Spleen (tissue), 13 donors: ENCODE measurements at places on chromosomes 3 and 15. TPM values are rescaled to one million over a fixed set of nuclear protein-coding genes. Genes with fewer than 3 reads are reported as not detected.

Gene RTP1
- total RNA-seq = not detected

- no peak for DNase-seq
- H3K4me1 ChIP-seq = no peaks in the 10 kb centered on the region
- no peaks in the 10 kb centered on the region for H3K36me3 ChIP-seq
- H3K27me3 ChIP-seq = no peaks in the 10 kb centered on the region
- no peak overlapping the region for H3K27ac ChIP-seq
Observed at GRCh38 chr3:20747741-20748140, 561.7 kb upstream of the SGO1 start.

DNA sequence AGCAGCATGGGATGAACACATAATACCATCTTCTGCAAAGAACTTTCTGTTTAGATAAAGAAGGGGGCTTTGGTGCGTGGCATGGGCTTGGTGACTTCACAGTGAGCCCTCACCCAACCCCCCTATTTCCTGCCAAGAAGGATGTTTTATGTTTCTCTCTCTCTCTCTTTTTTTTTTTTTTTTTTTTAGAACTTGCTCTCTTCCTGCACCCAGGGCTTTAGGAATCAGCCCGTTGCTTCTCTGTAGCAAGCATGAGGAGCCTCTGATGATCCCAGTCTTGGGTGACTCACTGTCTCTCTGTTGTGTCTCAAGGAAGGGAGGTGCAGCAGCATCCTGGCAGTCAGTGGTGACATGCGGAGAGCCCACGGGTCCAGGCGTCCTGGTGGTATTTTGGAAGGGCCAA is 49.1 kb downstream of the CCK start:
- no peaks in the 10 kb centered on the region for H3K27me3 ChIP-seq
- H3K27ac ChIP-seq = peak overlapping the region; percentile 41
- H3K4me3 ChIP-seq = no peak overlapping the region

- no peaks in the 10 kb centered on the region for H3K36me3 ChIP-seq
- no peak overlapping the region for H3K27ac ChIP-seq
- no peak overlapping the region for H3K4me3 ChIP-seq
- no peaks in the 10 kb centered on the region for H3K27me3 ChIP-seq
- no peaks in the 10 kb centered on the region for H3K4me1 ChIP-seq
Observed at GRCh38 chr3:150146991-150147761, 176.5 kb upstream of the PFN2 start.
